ENCODE measurements at places on chromosomes 4 and X.
A peak's percentile ranks its signal among the peaks of the same experiment; 100 is the strongest.

DNA sequence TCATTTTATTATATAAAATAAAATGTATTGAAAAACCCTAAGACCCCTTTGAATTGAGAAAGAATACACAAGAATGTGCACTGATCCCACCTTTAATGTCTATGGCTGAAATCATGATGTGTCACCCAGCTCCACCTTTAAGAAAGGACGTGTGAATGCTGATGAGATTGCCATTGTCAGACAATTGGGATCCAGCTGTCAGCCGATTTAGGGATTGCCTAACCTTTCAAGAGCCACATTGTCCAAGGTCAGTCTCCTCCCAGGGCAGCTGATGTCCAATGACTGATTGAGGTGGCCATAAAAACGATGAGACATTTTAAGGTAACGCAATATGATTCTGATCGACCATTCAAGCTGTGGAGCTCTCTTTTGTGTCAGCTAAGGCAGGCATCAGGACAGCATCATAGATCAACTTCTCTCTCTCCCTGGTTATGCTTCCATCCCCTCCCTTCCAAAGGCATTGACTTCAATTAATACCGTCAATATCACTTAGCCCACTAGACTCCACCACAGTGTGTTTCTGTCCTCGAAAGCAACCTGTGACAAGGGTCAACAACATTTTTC lies 1676.4 kb downstream of the PCDH7 start:
- no peak for DNase-seq

DNA sequence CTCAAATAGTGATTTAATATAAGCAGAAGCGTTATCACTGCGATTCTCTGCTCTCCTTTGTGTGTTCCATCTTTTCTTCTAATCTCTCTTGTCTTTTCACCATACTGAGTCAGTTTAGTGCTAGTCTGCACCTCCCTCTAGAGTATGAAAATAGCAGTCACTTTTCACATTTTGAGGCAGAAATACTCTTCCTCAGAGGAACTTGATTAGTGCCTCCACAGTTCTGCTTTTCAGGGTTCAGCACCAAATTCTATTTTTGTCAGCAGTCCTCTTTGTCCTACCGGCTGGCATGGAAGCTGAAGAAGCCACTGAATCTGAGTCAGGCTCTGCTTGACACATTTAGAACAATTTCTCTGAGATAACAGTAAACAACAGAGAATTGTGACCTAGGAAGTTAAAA lies 49.7 kb upstream of the ANKRD17 start:
- DNase-seq, result no peak

DNA sequence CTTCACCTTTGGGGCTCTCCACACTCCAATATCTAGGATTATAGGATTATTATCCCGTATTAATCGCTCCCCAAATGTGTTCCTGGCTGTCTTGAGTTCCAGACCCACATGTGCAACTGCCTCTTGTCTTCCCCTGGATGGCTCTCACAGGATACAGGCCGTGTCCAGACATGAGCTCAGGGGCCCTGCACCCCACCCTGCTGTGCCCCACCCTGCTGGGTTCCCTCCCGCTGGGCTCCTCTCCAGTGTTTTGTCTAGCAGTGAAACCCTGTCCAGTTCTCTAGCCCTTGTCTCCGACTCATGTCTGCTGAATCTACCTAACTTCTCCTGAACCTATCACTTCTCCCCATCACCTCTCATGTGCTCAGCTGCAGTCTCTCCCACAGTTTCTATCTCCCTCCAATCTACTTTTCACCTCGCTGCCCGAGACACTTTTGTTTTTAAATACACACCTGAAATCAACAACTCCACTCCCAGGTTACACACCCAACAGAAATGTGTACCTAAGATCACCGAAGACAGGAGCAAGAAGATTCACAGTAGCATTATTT lies 2.0 kb downstream of the RNF212 start:
- DNase-seq, result peak; percentile 64

DNA sequence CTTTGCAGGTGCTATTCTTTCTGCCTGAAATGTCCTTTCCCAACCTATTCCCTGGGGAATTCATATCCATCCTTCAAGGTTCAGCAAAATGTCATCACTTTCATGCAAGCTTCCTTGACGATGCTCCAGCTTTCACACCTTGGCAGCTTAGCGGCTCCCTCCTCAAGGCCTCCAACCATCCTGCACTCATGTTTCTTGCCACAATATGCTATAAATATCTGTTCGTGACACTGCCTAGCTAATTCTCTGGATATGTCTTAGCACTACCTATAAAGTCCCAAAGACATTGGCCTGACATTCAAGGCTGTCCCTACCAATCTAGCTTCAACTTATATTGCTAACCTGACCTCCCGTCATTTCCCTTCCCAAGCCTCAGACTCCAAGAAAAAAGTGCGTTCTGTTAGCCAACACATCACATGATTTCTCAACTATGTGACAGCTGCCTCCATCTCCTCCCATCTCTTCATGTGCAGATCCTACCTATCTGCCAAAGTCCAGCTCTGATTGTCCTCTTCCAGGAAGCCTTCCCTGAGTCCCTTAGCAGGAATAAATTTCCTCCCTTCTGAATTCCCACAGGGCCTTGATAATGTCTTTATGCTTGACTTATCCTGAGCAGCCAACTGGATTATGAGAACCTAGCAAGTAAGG lies 359.9 kb upstream of the F9 start:
- DNase-seq, result no peak

DNA sequence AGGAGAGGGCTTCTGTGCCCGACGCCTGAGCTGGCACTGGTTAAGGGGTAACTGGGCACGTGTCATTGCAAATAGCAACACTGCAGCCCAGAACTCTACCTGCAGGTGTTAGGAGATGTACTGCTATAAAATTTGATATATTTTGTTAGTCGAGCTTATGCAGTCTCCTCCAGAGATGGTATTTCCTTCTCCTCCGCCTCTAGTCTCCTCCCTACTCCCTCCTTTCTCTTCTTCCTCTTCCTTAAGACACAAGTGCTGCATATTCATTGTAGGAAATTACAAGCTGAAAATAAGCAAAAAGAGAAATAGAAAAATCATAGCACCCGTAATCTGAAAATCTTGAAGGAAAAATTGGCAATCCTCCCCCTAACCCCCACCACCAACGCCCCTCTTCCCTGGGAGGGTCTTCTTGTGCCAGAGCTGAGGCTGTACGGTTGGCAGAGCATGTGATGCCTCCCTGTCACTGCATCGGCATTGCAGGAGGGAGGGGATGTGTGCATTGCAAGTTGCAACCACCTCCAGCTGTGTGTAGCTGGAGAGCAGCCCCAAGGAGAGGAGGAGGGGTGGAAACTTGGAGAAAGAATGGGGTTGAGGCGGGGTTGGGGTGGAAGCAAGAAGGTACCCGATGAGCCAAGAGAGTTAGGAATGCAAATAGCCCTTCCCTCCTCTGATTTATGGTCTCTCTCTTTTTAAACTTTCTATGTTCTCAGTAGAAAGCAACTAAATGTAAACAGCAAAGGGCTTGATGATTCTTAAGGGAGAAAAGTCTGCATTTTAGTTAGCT lies 48.3 kb upstream of the MND1 start:
- DNase-seq, result no peak

All from vagina (tissue), 2 donors.